ENCODE measurements at places on chromosomes 4 and X.
A peak's percentile ranks its signal among the peaks of the same experiment; 100 is the strongest.

DNA sequence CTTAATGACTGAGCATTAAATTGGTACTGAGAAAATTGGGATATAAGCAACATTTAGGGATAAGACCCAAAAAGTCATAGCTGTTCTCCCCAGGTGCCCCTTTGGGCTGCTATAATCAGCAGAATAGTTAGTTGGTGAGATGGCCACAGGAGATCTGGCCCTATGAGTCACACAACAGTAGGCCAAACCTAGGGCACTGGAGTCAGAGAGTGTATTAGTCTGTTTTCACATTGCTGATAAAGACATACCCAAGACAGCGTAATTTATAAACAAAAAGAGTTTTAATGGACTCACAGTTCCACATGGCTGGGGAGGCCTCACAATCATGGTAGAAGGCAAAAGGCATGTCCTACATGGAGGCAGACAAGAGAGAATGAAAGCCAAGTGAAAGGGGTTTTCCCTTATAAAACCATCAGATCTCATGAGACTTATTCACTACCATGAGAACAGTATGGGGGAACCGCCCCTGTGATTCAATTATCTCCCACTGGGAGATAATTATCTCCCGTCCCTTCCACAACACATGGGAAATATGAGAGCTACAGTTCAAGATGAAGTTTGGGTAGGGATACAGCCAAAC is 338.3 kb upstream of the NR3C2 start:
- no peak for DNase-seq

- DNase-seq = no peak
Measured at GRCh38 chr4:173237762-173238161, 69.2 kb downstream of the GALNT7 start.

- DNase-seq = no peak
Measured at GRCh38 chr4:129578336-129578735, 482.4 kb downstream of the C4orf33 start.

GRCh38 chrX:135420831-135421230 is 913 bp upstream of the SMIM10L2A start:
- DNase-seq = no peak

GRCh38 chr4:82746705-82747574 is 51.7 kb downstream of the SCD5 start:
- DNase-seq = no peak

GRCh38 chrX:2958199-2958598 is 29.1 kb upstream of the ARSD start:
- DNase-seq = no peak

DNA sequence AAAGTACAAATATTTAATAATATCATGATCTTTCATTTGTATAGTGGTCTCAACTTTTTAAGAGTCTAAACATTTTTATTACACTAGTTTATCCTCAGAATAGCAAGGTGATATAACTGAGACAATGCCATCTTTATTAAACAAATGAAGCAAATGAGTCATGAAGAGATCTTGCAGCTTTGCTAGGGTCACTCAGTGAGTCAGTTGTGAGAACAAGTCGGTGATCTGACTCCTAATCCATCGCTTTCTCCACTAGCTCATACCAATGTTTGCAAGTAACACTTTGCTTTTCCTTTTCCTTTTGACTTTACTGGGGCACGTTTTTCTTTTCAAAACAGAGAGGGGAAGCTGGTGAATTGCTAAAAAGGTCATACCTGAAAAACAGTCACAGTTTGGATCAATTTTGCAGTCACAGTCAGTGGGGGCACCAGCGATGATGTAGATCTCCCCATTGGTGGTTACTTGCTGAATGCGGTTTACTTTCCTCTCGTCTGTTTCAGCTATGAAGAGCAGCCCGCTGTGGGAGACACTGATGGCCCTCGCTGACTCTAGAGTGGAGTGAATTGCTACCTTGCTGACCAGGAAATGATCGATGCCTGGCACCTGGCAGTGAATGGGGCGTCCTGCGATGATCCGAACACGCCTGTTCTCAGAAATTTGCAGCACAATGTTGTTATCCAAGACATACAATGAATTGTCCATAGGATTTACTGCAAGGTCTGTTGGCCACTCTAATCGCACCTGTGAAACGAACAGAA is 75.7 kb downstream of the SH2D1A start:
- no peak for DNase-seq

GRCh38 chr4:188008377-188008776 is 12.8 kb downstream of the ZFP42 start:
- DNase-seq = peak; percentile 83

DNA sequence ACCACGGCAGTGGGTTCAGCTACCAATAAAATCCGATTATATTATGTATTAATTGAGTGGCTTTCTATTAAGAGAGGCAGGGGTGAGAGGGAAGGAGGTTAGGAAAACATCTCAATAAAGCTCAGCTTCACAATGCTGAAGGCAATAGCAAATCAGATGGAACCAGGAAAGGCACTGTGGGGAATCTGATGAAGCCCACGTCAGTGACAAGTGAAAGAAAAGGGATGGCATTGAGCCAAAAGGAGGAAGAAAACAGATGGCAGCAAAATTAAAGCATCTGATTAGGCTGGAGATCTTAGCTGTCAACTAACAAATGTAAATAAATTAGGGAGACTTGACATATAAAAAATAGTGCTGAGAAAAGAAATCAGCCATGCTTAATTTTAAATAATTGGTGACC is 180.9 kb downstream of the RASL11B start:
- DNase-seq = no peak

All from fibroblast of the conjunctiva (primary cell).